Activated CD4-positive, CD25-positive, alpha-beta regulatory T cell treated with anti-CD3 and anti-CD28 coated beads, Interleukin-2, amount 50 U/mL, for 16 hours (primary cell): ENCODE measurements at places on chromosomes 12 and 14.

- DNase-seq = no peak
Observed at GRCh38 chr14:100212476-100213333, 26.2 kb upstream of the YY1 start.

DNA sequence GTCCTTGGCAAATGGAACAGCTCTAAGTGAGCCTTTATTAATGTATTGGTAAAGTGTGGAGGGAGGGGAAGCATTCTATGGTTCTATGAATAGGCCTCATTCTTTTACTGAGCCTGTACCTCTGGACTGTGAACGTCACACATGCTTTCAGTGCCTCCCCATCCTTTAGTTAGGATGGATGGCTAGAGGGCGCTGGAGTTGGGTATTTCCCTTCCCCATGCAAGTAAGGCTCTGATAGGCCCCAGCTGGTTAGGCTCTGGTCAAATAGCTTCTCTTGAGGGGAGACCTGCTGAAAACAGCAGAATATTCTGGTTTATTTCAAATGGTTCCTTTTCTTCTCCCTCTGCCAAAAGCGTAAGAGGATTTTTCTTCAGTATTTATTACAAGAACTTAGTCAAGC is 860.9 kb upstream of the MDGA2 start:
- DNase-seq = no peak

- no peak for DNase-seq
Observed at GRCh38 chr14:54443981-54444380, 2.8 kb upstream of the CNIH1 start.

DNA sequence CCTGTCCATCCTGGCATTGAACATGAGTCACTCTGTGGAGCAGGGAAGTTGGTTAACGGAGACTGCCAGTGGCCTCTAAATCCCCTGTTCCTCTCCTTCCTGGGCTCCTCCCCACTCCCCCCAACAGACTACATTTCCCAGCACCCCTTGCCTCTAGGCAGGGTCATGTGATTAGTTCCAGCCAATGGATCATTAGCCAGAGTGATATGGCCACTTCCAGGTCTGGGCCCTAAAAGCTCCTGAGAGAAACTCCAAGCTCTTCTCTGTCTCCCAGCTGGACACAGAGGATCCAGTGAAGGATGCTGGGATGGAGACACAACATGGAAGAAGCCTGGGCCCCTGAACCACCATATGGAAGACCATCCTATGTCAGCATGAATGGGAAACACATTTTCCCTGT is 54.4 kb upstream of the RFLNA start:
- no peak for DNase-seq

DNA sequence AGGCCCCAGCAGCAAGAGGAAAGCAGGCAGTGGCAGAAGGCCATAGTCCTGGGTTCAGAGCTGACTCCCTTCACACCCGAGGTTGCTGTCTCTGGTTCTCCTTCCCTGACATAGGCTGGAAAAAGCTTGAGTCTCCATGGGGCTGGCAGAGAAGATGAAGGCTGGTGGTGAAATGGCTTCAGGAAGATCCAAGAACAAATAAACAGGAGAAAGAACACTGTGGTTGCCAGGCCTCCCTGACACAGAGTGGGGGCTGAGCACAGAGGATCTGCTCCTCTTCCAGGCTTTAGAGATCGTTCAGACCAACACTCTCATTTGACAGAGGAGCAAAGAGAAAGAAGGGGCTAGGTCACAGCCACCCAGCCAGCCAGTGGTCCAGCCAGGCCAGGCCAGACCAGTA is 14.3 kb downstream of the HDAC7 start:
- no peak for DNase-seq
